ENCODE measurements at places on chromosomes 6 and 20.

GRCh38 chr6:34213772-34214171 lies 22.9 kb upstream of the HMGA1 start:
- no peak for DNase-seq

- DNase-seq = no peak
Measured at GRCh38 chr6:85660181-85660611, 17.5 kb upstream of the SYNCRIP start.

- DNase-seq = no peak
Measured at GRCh38 chr20:40503119-40503518, 185.9 kb downstream of the MAFB start.

- DNase-seq = no peak
Measured at GRCh38 chr6:72944660-72945059, 280.6 kb downstream of the KHDC1L start.

GRCh38 chr6:36599791-36600209 lies 5.6 kb downstream of the SRSF3 start:
- DNase-seq = no peak

- DNase-seq = no peak
Measured at GRCh38 chr6:131694832-131695426, 6.3 kb downstream of the OR2A4 start.

DNA sequence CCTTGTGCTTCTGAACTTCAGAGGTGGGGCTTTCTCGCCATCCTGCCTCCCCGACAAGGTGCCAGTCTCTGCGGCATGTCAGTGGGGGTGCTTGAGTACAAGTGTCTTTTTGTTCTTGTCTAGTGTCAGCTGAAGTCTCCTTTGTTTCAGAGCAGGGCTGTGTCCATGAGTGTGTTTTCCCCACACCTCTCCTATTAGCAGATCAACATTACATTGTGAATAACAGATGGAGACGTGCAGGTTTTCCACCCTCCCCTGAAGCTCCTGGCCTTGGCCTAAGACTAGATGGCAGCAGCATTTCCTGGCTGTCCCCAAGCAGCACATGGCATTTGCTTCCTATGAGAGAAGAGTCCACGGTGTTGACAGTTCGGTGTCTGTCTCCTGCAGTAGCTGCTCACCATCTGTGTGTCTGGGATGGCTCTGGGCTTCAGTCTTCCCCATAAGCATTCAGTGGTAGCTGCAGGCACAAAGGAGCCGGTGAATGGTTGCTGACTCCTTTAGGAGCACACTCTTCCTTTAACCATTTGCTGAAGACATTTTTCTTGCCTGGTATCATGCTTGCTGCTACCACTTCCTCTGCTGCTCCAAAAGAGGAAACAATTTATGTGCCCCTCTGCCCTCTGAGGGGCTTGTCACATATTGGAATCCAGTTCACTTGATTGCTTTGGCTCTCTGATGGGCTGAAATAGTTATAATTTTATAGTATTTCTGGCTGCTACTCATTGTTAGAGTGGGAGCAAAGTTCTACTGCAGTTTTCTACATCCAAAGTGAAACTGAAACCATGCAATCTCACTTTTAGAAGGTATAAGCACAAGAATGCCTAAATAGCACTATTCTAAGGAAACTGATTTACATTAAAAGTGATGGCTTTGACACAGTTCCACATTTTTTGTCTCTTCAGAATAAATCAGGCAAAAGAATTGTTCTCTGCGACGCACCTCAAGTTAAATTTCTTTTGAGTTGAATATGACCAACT lies 913.0 kb downstream of the C6orf118 start:
- DNase-seq = no peak
